CD4-positive, alpha-beta T cell treated with Interleukin-1 beta for 1 hour (primary cell): ENCODE measurements at places on chromosomes 2 and 18.

- DNase-seq, result no peak
Observed at GRCh38 chr2:135546436-135546835, 15.2 kb downstream of the R3HDM1 start.

DNA sequence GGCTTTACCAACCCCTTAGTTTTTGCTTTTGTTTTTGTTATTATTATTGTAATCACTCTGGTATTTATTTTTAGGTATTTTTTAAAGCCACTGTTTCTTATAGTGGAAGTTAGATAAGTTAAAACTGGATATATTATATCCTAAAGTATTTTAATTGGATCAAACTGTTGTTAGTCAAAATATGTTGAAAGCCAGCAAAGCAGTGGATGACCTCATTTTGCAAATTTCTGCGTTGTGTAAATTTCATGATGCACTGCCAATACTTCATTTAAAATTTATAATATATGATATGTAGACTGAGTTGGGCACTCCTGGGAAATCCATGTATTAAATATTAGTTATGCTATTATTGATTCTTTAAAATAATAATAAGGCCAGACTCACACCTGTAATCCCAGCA, 661.7 kb upstream of the NRXN1 start:
- DNase-seq, result no peak

DNA sequence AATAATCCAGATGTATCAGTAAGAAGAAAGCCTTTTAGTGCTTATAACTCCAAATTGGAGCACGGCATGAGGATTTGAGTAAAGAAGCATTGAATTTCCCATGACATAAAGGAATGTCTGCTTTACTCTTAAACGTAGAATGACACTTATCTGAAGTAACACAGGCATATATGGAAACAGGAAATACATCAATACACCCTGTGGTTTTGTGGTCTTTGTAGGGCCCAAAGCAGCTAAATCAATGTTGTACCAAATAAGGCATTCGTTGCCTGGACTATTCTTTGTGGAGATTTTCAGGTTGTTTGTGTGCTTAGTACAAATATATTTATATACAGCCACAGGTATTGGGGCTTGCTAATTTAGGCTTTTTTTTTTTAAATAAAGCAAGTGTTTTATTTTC, 660.5 kb downstream of the LRRTM4 start:
- DNase-seq, result no peak

GRCh38 chr2:162839419-162839818, 852 bp upstream of the KCNH7 start:
- DNase-seq, result no peak

GRCh38 chr2:222794585-222795449, 66.0 kb upstream of the ACSL3 start:
- DNase-seq, result no peak

DNA sequence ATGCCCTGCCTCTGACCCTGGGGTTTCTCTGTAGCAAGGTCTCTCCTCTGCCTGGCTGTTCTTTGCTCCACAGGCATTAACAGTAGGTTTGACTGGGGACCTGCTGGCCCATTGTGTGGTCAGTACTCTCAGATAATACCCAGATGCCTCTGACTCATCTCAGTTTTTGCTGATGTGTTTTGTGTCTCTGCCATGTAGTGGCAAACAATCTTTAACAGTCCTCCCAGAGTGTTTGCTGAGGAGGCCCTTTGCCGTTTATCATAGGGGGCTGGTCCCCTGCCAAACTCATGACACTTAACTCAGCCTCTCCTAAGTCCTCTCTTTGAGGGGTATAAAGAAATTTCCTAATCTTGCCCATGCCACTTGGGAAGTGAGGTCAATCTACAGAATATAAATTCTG, 793.7 kb upstream of the FANCL start:
- DNase-seq, result no peak

DNA sequence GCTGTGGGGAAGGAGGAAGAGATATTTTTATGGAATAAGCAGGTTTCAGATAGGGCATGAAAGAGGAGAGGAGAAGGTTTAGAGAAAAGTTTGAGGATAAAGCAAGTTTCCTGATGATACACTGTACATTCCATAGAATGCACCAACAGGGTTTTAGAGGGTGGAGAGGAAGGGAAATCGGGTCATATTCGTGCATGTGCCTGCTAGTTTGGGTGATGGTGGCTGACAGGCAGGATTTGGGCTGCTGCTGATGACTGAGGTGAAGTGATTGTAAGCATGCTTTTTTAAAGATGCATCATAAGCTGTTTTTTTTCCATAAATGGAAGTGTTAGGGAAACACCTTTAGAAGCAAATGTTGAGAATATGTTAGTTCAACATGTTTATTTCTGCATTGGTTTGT, 68.8 kb downstream of the PMAIP1 start:
- no peak for DNase-seq

DNA sequence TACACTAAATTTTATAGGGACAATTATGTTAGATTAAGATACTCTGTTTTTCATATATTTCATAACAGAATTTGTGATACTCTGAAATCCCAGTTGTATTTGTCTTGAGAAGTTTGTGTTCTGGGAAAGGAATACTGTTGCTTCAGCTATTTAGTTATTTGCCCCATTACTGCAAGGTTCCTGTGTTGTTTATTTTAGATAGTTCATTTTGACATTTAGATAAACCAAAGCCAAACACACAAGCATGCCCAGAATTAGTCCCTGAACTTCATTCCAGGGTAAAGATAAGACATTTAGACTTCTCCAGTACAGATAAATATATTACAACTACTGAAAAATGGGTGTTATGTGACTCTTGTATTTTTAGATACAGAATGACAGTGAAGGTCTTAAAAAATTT, 74.7 kb downstream of the BMPR2 start:
- DNase-seq, result no peak

- DNase-seq, result no peak
Observed at GRCh38 chr2:178363252-178363651, 87.7 kb downstream of the PRKRA start.

GRCh38 chr2:65093211-65093610, 36.7 kb downstream of the RAB1A start:
- no peak for DNase-seq

DNA sequence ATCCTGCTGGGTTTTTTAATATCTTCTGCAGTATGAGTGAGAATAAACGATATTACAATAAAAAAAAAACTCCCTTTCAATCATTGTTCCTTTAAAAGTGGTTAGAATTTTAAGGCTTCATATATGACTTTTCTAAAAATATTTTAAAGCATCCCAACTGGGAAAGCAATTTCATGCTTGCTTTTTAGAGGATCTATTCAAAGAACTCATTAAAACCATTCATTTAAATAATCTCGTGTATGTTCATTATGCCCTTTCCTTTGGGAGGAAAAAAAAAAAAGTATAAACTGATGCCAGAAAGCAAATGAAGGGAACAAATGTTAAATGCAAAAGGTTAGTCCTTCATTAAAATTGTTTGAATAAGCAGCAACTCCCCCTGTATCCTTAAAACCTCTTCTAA, 81.2 kb downstream of the XIRP2 start:
- no peak for DNase-seq

DNA sequence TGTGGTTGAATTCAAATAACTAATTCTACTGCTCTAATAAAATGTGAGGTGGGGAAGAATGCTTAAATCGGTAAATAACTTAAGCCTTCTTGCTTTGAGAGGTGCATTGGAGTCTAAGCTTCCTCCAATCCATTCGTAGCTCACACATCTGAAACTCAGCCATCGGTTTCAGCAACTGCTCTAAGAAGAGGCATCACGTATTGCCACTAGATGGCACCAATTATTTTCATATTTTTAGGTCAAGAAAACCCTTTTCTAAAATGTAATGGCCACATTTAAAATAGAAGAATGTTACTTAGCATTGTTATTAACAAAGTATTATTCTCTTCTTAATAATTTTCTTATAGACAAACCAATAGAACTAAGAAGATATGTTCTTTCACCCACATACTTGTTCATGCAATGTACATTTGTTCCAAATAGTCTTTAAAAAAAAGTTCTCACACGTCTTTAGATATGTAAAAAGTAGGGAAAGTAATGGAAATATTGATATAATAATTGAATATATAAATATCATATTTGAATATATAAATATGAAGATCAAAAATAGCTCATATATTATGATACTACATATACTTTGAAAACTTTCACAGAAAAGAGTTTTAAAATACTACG, 229.8 kb downstream of the CCDC178 start:
- DNase-seq, result no peak

- no peak for DNase-seq
Observed at GRCh38 chr2:234712421-234712935, 215.6 kb upstream of the ARL4C start.

DNA sequence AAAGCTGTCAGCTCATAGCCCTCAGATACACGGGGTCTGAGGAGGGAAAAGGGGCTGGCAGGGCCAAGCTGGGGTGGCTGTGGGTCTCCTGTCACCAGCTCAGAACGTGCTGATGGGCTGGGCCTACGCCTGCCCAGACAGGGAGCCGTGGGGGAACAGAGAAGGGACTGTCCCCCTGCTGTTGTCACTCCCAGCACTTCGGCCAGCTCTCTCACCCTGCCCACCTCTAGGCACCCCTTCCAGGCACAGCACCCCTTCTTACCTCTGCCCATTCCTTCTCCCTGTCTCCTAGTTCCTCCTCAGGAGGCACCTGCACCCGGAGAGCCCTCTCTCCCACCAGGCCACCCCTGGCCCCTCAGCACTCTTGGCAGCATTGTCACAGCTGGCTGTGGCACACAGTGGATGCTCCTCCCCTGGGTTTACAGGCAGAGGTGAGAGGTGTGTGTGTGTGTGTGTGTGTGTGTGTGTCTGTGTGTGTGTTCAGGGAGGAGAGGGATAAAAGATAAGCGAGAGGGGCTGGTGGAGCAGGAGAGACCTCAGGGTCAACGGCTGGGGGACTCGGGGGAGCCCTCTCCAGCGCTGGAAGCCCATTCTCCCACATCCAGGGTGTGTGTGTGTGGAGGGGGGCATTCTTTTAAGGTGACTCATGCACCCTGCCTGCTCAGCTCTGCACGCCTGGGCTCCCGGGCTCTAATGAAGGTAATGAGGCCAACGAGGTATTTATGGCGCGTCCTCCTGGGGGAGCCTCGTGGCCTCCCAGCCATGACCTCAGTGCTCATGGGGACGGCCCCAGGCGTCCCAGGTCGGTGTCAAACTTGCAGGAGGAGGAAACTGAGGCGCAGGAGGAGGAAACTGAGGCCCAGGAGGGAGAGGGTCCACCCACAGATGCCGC, 66.1 kb upstream of the SMAD7 start:
- DNase-seq, result no peak

GRCh38 chr2:138630164-138630563, 128.6 kb downstream of the SPOPL start:
- no peak for DNase-seq

DNA sequence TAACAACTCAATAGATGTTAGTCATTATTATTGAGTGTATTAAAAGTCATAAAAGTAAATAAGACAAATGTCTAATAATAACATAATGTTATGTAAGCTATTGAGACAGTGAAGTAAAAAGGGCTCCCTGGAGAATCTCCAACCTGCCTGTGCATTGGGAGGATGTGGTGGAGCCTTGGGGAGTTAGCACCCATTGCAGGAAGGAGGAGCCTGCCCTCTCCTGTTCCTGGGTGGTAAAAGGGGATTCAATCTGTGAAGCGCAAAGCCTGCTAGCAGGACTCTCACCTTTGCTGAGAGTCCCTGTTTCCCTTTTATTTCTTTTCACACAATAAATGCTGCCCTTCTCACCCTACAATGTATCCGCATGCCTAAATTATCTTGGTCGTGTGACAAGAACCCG, 206.1 kb downstream of the RAB3GAP1 start:
- no peak for DNase-seq

DNA sequence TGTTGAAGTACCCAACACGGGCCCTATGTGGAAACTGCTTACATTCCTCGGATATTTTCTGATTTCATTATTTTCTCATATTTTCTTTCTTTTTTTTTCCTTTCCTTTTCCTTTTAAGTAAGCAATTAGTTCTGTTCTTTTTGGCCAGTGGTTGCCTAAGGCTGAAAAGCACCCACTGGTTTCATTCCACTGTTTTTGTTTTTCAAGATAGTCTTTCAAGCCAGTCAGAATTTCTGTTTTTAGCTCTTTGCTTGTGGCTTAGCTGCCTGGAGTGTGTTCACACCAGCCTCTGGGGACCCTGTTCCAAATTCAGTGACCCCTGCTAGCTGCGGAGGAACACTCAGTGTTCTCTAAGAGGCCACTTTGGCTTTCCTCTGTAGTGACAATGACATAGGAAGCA, 73.6 kb downstream of the NRP2 start:
- no peak for DNase-seq

GRCh38 chr2:10876394-10876793, 35.3 kb upstream of the KCNF1 start:
- no peak for DNase-seq

DNA sequence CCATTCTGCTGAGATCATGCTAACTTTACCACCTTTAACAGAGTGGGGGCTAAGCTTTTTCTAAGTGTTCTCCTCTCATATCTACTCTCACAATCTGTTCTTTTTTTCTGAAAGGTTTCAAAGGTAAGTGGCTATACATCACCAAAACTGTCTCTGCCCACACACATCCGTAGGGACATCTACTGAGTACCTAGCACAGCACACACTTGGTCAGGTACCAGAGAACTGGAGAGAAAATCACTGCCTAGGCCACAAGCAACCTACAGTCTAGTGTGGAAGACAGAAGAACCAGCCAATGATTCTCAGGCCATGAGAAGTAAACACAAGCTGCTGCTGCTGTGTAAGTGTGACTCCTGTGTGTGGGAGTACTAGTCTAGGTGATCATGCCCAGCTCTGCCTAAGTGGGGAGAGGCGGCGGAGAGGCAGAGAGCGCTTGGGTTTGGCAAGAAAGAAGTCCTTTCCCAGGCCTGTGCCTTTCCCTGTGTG, 176.1 kb upstream of the ZFP36L2 start:
- DNase-seq, result no peak

DNA sequence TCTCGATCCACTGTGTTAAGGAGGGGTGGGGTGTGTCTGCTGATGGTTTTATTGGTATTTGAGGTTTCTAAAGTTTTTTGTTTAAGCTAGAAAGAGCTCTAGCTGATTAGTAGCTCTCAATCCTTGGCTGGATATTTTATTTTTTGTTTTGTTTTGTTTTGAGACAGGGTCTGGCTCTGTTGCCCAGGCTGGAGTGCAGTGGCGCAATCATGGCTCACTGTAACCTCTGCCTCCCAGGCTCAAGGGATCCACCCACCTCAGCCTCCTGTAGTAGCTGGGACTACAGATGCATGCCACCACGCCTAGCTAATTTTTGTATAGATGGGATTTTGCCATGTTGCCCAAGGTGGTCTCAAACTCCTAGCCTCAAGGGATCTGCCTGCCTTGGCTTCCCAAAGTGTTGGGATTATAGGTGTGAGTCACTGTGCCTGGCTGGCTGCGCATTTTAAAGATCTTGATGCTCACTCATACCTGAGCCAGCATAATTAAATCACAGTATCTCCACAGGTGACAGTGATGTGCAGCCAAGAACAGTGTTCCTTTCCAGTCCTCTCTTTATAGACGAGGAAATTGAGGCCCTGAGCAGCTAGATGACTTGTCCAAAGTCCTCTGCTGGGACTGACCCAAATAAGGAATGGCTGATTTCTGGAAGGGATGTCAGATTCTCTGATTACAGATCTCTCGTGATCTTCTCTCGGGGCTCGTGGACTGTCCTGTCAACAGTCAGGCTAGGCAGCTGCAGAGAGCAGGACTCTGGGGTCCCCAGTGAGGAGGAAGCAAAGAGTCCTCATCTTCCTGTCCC, 44.5 kb downstream of the SPTBN1 start:
- DNase-seq, result no peak

- no peak for DNase-seq
Observed at GRCh38 chr2:234827096-234827860, 124.5 kb upstream of the SH3BP4 start.
